ENCODE measurements at places on chromosomes 7 and 10.
A peak's percentile ranks its signal among the peaks of the same experiment; 100 is the strongest.

DNA sequence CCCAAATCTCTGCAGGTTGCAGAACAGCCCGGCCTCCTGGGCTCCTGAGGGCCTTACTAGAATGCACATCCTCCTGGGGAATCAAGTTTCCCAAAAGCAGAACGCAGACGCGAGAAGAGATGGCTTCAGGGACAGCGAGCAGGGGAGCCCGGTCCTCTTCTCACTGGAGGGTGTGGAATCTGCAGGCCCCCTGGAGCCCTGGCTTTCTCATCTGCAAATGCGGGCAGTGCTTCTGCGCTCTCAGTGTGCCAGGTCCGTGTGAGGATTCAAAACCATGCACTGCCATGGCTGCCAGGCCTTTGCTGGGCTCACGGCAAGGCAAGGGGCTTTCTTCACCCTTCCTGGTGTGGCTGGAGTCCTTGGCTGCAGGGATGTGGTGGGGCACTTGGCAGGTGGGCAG lies 330.9 kb upstream of the MKI67 start:
- DNase-seq: no peak

DNA sequence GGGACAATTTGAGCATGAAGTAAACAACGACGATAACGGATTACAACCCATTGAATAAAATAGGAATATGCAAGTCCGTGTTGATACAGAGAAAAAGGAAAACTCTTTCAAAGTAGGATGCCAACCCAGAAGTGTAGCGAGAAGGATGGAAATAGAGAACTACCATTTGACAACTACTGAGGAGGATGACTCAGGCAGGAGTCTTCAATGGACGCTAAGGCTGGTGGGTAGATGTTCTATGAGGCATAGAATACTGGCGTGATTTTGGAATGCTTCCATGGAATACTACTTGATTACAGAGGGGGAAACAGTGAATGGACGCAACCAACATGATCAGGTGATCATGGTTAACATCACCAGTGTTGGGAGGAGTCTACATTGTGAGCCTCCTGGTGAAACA lies 828 bp upstream of the CFAP70 start:
- no peak for DNase-seq

- DNase-seq: no peak
These were observed 22.8 kb upstream of the PHYH start for GRCh38 chr10:13322615-13323148.

DNA sequence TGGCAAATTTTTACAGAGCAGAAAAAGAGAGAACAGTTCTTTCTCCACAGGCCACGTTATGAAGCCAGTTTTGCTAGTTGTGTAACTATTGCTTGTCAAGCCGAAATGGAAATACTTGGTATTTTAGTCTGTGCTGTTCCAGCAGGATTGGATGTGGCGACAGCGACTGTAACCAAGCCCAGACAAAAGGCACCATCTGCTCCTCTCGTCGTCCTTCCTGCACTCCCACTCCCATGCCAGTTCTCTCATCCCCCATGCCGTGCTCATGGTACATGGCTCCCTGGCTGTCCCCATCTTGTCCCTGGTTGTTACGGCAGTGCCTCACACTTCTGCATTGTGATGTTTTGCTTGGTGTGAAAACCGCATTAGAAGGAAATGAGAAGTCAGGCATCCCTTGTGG lies 185.7 kb upstream of the FZD8 start:
- DNase-seq: no peak

DNA sequence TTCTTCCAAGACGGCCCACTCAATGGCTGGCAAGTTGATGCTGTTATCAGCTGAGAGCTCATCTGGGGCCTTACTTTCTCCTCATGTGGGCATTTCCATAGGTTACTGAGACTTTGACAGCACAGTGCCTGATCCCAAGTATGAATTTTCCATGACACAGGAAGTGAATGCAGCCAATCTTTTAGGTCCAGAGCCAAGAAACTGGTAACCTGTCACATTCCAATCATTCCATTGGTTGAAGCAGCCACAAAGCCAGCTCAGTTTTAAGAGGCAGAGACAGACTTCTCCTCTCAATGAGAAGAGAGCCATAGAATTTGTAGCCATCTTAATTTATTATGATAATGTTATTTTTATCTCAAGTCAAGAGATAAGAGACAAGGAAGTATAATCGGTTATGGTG lies 775.5 kb downstream of the CNTNAP2 start:
- peak; percentile 8 for DNase-seq

DNA sequence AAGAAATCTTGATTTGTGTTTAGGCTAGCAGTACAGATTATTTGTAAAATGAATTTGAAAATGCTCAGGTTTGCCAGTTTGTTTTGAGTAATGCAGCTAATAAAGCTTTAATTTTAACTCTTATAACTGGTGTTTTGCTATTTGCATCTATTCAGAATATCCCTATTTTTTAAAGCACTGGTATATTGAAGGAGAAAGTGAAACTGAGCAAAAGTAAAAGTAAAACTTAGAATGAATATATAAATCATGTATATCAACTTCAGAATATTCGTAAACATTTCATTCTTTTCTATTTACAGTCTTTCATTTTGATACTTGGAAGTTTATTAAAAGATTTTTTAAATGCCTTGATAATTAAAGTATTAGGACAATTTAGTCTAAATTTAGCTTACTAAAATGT lies 26.2 kb downstream of the TASOR2 start:
- no peak for DNase-seq

- no peak for DNase-seq
These were observed 272.7 kb downstream of the CELF2 start for GRCh38 chr10:11290156-11290890.

- DNase-seq: no peak
These were observed 182.0 kb downstream of the KCNMA1 start for GRCh38 chr10:77455561-77455960.

DNA sequence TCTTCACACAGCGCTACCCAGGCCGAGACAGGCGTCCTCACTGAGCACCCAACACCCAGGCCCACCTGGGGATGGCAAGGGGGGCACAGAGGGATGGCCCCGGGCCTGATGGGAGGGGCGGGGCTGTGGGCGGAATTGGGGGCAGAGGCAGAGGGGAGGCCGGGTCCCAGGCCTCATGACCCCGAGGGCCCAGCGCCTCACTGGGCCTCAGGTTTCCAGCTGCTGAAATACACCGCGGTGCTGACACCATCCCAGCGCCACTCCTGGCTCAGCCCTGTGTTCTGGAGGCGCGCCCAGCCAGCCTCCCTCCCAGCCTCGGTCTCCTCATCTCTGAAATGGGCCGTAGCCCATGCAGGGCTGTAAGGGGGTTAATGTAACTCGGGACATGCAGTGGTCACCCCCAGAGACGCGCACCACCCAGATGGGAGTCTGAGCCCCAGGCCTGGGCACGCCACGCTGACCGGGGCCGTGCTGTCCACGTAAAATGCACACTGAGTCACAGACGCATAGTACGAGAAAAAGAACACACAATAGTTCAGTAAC lies 82.3 kb downstream of the UNCX start:
- DNase-seq: no peak

- no peak for DNase-seq
These were observed 1.6 kb upstream of the IDI1 start for GRCh38 chr10:1050554-1050953.

DNA sequence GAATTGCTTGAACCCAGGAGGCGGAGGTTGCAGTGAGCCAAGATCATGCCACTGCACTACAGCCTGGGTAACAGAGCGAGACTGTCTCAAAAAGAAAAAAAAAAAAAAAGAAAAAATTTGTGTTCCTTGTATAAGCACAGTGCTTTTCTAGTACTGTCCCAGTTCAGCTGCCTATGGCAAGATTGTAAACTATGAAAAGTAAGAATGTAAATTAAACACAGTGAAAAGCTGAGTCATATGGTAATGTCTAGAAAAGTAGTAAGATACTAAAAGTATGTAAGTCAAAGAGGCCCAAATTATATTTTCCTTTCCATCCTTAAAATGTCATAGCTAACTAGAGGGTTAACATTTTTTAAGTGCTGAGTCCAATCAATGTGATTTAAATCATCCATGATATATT lies 42.8 kb downstream of the RBM20 start:
- peak; percentile 76 for DNase-seq

- peak; percentile 48 for DNase-seq
These were observed 173.5 kb downstream of the KCNMA1 start for GRCh38 chr10:77463967-77464745.

GRCh38 chr10:71228875-71229675 lies 16.7 kb downstream of the UNC5B start:
- no peak for DNase-seq

DNA sequence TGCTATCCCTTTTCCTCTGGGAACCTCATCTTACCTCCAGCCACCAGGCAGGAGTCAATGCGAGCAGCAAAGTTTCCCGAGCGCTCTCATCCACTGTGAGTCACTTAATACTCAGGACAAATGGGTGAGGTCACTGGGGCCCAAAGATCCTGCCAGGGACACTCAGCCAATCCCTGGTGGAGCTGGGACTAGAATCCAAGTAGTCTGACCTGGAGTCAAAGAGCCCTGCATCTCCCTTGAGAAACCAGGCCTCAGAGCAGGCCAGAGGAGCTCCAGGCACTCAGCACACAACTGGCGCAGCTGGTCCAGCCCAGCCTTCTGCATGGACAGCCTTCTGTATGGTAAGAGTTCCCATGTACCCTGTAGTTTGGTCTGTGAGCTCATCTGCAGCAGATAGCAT lies 142.3 kb downstream of the MAPK8 start:
- peak; percentile 69 for DNase-seq

GRCh38 chr10:80464557-80465450 lies 10.7 kb downstream of the TSPAN14 start:
- DNase-seq: no peak
